Lower lobe of right lung (tissue), 2 donors: ENCODE measurements at places on chromosomes 2 and 18. TPM values are rescaled to one million over a fixed set of nuclear protein-coding genes. Genes with fewer than 3 reads are reported as not detected.
A peak's percentile ranks its signal among the peaks of the same experiment; 100 is the strongest.

GRCh38 chr2:237885111-237885930 lies 25.9 kb downstream of the RAMP1 start:
- peak; percentile 32 for DNase-seq
- no peaks in the 10 kb centered on the region for H3K27me3 ChIP-seq
- H3K4me3 ChIP-seq, result no peak overlapping the region
- H3K27ac ChIP-seq, result no peak overlapping the region
- H3K4me1 ChIP-seq, result peaks cover 11% of the 10 kb centered on the region
- no peaks in the 10 kb centered on the region for H3K36me3 ChIP-seq

DNA sequence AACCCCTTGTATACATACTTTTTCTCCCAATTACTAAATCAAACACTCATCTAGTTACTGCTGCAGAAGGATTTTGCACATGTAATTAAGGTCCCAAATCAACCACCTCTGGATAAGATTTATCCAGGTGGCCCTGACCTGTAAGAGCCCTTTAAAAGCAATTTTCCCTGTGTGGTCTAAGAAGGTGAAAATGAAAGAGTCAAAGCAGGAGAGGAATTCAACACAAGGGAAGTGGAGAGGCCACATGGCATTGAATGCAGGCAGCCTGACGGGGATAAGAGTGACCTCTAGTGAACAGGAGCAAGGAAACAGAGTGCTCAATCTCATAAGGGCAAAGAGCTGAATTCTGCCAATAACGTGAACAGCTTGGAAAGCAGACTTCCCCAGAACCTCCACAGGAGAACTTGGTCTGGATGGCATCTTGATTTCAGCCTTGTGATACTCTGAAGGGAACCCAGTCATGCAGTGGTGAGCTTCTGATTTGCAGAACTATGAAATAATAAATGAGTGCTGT lies 27.2 kb downstream of the PPP3R1 start:
- no peak overlapping the region for H3K27ac ChIP-seq
- no peak overlapping the region for H3K4me3 ChIP-seq
- H3K36me3 ChIP-seq, result no peaks in the 10 kb centered on the region
- no peaks in the 10 kb centered on the region for H3K27me3 ChIP-seq

DNA sequence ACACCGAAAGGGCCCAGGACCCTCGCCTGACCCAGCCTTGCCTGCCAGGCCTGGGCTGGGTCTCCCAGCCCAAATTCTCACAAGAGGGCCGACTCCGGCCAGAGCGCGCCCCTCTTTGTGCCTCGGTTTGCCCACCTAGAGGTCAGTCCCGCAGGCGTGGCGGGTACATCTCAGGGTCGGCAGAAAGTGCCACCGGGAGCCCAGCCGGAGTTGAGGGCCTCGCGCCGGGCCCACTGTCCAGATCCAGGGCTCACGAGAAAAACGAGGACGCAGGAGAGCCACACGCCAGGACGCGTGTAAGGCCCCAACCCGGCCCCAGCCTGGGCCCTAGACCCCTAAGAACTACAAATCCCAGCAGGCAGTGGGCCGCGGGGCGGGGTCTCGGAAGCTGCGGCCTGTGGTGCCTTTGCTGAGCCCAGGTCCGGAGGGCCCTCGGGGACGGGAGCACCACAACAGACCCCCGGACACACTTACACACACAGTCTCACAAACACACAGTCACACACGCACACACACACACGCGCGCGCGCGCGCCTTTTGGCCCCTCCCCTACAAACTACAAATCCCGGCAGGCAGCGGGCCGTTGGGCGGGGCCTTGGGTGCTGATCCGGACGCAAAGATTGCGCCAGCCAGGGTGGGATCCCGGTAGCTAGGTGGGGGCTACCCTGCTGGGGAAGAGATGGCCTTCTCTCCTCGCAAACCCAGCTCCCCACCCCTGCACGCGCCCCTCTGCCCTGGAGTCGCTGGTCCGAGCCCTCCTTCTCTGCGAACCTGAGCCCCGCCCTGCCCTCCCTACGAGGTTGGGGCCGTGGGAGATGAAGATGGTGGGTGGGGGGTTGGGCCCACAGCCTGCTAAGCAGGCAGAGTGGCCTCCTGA lies at the start of gene SH2D6:
TSS of gene SH2D6 (plus strand) at position 583 of the 877 bp plus-strand sequence. CDS start 10,752 bp downstream, outside the sequence.
- peak; percentile 92 for DNase-seq
- H3K27me3 ChIP-seq, result no peaks in the 10 kb centered on the region
- H3K27ac ChIP-seq, result peak within 1 kb of the TSS; percentile 94
- no peaks in the 10 kb centered on the region for H3K36me3 ChIP-seq
- H3K4me3 ChIP-seq, result peak within 1 kb of the TSS; percentile 77
- peaks cover 51% of the 10 kb centered on the region for H3K4me1 ChIP-seq

- no peak for DNase-seq
- no peaks in the 10 kb centered on the region for H3K36me3 ChIP-seq
- H3K4me1 ChIP-seq, result no peaks in the 10 kb centered on the region
- H3K27ac ChIP-seq, result no peak overlapping the region
Measured at GRCh38 chr18:50666536-50666935, 106.6 kb downstream of the MAPK4 start.

- no peak for DNase-seq
- H3K4me1 ChIP-seq, result peaks cover 6% of the 10 kb centered on the region
- no peak overlapping the region for H3K27ac ChIP-seq
- H3K27me3 ChIP-seq, result peaks cover 23% of the 10 kb centered on the region
Measured at GRCh38 chr2:39667104-39667885, 1.6 kb downstream of the TMEM178A start.

DNA sequence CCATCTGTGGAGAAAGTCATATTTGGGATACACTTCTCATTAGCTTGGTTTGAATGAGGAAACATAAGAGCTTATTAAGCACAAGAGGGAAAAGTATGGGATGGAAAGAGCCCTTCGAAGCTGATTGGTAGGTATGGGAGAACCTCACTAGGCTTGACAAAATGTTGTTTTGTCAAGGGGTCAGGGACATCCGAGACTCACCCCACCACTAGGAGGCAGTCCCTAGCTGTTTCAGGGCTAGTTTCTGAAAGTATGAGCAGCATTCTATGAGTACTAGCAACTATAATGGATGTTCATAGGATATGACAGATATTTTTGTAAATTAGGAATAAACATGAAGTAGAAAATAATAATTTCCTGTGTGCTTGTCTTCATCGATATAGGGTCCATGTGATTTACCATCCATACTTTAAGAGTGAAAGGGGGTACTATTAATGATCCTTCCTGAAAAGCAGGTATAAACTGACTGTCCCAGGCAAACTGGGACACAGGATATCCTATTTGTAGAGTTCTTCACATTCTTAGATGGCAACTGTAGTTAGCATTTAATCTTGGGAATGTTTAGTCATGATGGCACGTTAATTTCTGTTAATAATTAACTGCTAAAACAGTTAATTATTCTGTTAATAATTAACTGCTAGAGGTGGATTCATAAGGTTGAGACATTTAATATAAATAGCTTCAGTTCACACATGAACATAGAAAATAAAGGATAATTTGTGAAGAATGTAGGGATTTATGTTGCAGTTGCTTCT lies 28.4 kb downstream of the OTX1 start:
- H3K27ac ChIP-seq, result no peak overlapping the region
- DNase-seq, result no peak
- no peaks in the 10 kb centered on the region for H3K36me3 ChIP-seq
- H3K4me3 ChIP-seq, result no peak overlapping the region
- no peaks in the 10 kb centered on the region for H3K4me1 ChIP-seq

GRCh38 chr2:103153580-103154284 lies 391.9 kb downstream of the TMEM182 start:
- no peak overlapping the region for H3K4me3 ChIP-seq
- no peaks in the 10 kb centered on the region for H3K4me1 ChIP-seq
- no peak for DNase-seq

GRCh38 chr18:22831441-22831904 lies 101.7 kb upstream of the RBBP8 start:
- no peaks in the 10 kb centered on the region for H3K4me1 ChIP-seq
- no peak overlapping the region for H3K4me3 ChIP-seq
- no peak overlapping the region for H3K27ac ChIP-seq
- no peaks in the 10 kb centered on the region for H3K36me3 ChIP-seq

GRCh38 chr18:8980496-8980895 lies 122.0 kb upstream of the NDUFV2 start:
- H3K4me3 ChIP-seq, result no peak overlapping the region
- DNase-seq, result no peak
- peaks cover 3% of the 10 kb centered on the region for H3K27me3 ChIP-seq
- H3K27ac ChIP-seq, result no peak overlapping the region

- H3K36me3 ChIP-seq, result no peaks in the 10 kb centered on the region
- no peak overlapping the region for H3K27ac ChIP-seq
- DNase-seq, result no peak
- no peaks in the 10 kb centered on the region for H3K4me1 ChIP-seq
- H3K27me3 ChIP-seq, result no peaks in the 10 kb centered on the region
Measured at GRCh38 chr18:21315741-21316197, 73.7 kb downstream of the GREB1L start.

DNA sequence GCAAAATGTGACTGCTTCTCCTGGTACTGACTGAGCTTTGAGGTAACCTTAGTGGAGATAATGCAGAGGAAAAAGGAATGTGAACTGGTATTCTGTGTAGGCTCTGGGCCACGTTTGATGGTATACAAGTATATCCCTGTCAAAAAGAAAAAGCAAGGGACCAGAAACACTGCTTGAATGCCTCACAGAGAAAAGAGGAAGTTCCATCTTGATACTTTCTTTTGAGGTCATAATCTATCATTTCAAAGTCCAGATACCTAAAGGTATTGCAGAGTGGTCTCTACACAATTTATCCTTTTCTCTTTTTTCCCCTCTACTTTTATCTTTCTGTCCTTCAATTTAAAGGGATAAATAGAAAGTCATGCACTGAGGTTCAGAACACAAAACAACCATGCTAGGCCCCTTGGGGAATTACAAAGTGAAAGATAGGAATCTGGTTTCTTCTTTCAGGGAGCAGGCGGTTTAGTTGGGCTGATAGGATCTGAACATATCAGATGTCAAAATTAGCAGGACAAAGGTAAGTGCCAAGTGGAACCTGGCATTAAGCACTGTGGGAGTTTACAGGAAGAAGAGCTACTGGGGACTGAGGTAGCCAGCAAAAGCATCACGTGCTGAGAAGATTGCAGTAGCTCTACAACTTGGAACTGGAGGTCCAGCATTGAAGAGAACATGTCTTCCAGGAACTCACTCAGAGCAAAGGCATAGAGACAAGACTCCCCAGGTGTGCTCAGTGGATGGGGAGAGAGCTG lies 121.2 kb downstream of the LYPD6 start:
- H3K4me3 ChIP-seq, result no peak overlapping the region
- H3K27me3 ChIP-seq, result no peaks in the 10 kb centered on the region
- no peaks in the 10 kb centered on the region for H3K4me1 ChIP-seq

GRCh38 chr18:13562494-13563029 lies 163.8 kb downstream of the FAM210A start:
- H3K4me3 ChIP-seq, result no peak overlapping the region
- no peaks in the 10 kb centered on the region for H3K27me3 ChIP-seq
- peak overlapping the region; percentile 9 for H3K27ac ChIP-seq

DNA sequence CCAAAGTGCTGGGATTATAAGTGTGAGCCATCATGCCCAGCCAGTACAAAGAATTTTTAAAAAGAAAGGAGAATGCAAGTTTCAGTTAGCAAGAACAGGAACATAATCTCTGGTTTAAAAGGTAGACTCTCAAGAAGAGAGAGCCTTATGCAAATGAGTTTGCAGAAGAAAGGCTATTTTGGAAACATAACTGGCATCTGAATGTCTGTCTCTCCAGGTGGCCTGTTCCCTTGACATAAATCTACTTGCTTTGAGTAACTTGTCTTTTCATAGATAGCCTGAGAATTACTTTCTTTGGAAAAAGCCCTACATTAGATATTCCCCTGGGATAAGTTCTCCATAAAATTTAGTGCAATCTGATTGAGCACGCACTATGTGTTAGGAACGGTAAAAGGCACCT lies 109.6 kb downstream of the ICOS start:
- H3K27ac ChIP-seq, result no peak overlapping the region
- no peaks in the 10 kb centered on the region for H3K4me1 ChIP-seq
- no peak overlapping the region for H3K4me3 ChIP-seq
- DNase-seq, result no peak
- no peaks in the 10 kb centered on the region for H3K36me3 ChIP-seq
- H3K27me3 ChIP-seq, result no peaks in the 10 kb centered on the region

DNA sequence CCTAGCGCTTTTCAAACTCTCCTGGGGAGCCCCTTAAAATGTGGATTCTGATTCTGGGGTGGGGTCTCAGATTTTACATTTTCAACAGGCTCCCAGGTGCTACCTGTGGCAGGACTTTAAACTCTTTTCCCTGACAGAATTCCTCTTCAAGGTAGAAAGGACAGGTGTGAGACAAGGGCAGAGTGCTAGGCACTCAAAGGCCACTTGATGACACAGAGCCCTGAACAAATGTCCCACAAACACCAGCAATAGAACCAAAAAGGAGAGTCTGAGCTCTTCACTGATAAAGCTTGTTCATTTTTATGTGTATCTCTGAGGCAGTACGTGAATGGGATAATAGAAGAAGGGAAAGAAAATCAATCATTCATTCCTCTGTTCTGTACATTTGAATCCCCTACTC lies 77.7 kb upstream of the PELI1 start:
- no peak for DNase-seq
- H3K27ac ChIP-seq, result no peak overlapping the region
- H3K4me1 ChIP-seq, result peaks cover 22% of the 10 kb centered on the region
- no peaks in the 10 kb centered on the region for H3K27me3 ChIP-seq
- no peak overlapping the region for H3K4me3 ChIP-seq

- no peaks in the 10 kb centered on the region for H3K36me3 ChIP-seq
- H3K27ac ChIP-seq, result no peak overlapping the region
- no peaks in the 10 kb centered on the region for H3K27me3 ChIP-seq
- H3K4me1 ChIP-seq, result no peaks in the 10 kb centered on the region
- no peak for DNase-seq
Measured at GRCh38 chr2:25368660-25369059, 26.9 kb upstream of the DNMT3A start.

DNA sequence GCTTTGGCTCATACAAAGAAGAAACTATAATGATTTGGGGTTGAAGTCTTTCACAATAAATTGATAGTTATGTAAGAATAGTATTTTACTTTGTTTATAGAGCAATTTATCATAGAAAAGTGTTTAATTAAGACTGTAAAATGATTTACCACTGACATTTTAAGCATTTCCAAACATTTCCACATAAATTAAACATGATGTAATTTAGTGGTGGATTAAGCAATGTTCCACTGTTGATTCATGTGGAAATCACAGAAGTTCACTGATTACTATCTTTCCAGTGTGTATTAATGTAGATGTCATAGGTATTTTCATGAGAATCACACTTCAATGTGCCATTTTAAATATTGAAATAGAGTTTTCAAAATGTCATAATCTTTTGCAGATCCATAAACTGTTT lies 40.1 kb upstream of the GRB14 start:
- no peaks in the 10 kb centered on the region for H3K36me3 ChIP-seq
- H3K27me3 ChIP-seq, result no peaks in the 10 kb centered on the region
- H3K27ac ChIP-seq, result no peak overlapping the region
- no peaks in the 10 kb centered on the region for H3K4me1 ChIP-seq
- no peak for DNase-seq
- H3K4me3 ChIP-seq, result no peak overlapping the region

- H3K36me3 ChIP-seq, result no peaks in the 10 kb centered on the region
- H3K4me1 ChIP-seq, result peaks cover 32% of the 10 kb centered on the region
- H3K4me3 ChIP-seq, result no peak overlapping the region
Measured at GRCh38 chr2:172972005-172972619, 103.5 kb upstream of the MAP3K20 start.

The PRADC1 gene
- total RNA-seq, result 14.8 TPM

The CCT4 gene
- total RNA-seq, result 95.7 TPM

The SRD5A2 gene
- 1.2 TPM for total RNA-seq

The L3MBTL4 gene
- 16.9 TPM for total RNA-seq

The MEIS1 gene
- 54.7 TPM for total RNA-seq

The AP1S3 gene
- total RNA-seq, result 6.4 TPM

The MYCN gene
- 0.68 TPM for total RNA-seq

The NPPC gene
- total RNA-seq, result not detected

The IL1F10 gene
- total RNA-seq, result not detected

The RAX gene
- not detected for total RNA-seq

The CRACDL gene
- 17.8 TPM for total RNA-seq
